ENCODE measurements at places on chromosomes 6 and 20. TPM values are rescaled to one million over a fixed set of nuclear protein-coding genes. Genes with fewer than 3 reads are reported as not detected.

Gene ZNF391
- 2.8 TPM for total RNA-seq

Gene PTCHD4
- 1.6 TPM for total RNA-seq

Gene KCNK16
- not detected for total RNA-seq

Gene SLC44A4
- total RNA-seq: 7.5 TPM

Gene ACSS1
- 1.3 TPM for total RNA-seq

Gene DSE
- total RNA-seq: 51.7 TPM

Gene NOX3
- not detected for total RNA-seq
